M059J (cell line): ENCODE measurements at places on chromosomes 13 and 19. TPM values are rescaled to one million over a fixed set of nuclear protein-coding genes. Genes with fewer than 3 reads are reported as not detected.

DNA sequence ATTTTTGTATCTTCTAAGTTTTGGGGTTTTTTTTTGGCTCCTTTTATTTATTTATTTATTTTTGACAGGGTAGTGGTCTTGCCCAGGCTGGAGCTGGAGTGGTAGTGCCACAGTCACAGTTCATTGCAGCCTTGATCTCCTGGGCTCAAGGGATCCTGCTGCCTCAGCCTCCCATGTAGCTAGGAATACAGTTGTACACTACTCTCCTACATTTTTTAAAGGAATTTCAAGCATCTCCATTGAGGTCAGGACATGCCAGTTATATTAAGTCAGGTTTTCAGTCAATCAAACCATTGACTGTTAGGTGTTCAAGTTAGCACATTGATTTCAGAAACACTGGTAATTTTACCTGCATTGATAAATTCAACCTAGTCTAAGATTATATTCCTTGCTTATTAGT lies 480.5 kb upstream of the SPRY2 start:
- no peak for DNase-seq

DNA sequence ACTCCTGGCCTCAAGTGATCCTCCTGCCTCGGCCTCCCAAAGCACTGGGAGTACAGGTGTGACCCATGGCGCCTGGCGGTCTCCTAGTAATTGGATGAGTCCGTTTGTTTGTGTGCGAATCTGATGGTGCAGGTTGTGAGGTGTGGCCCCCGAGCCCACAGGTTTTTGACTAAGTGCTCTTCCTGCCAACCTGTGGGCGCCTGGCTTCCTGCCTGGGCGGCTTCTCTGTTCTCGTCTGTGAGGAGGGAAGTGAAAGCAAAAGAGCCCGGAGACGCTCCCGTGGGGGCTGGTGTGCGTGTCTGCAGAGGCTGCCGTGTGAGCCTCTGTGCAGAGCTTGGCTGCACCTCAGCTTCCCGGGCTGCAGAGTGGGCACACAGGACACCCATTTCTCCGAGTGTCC lies 10.0 kb downstream of the ARHGAP45 start:
- DNase-seq, result peak; percentile 66

DNA sequence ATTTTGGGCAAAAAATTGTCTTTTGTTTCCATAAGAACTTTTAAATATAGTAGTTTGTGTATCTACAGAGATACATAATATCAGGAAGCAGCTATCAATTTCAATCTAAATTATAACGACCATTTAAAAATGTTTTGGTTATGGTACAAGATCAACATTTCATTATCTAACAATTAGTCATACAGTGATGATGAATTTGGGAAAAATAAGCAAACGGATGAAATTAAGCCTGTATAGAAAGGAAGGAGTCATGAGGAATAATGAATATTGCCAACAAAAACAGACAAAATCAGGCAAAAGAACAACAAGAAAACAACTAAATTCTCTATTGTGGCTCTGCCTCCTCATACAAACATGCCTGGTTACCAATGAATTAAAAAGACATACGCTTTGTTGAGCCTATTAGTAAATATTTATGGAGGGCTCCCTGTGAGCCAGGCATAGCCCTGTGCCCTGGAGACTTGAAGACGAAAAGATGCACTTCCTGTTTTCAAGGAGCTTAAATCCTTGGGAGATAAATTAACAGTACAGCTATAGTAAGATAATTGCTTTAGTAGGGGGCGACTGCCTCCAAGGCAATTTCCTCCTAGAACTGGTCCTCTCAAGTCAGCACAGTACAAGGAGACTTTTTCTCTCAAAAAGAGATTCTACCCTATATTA lies 73.0 kb downstream of the NALCN start:
- peak; percentile 11 for DNase-seq

DNA sequence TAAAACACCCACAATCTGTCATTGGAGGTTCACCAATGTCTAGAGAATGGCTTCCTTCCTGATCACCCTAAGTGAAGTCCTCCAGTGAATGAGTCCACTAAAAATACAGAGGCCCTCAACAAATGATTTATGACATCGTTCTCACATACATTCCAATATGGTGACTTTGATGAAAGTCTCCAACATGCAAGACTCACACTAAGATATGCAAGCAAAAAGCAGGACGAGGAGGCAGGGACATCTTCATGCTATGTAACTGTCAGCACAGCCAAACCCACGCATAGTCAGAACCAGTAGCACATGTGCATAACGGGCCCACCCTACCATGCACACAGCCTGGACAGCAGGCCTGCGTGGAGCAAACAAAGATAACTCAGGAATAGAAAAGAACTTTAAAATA lies 16.6 kb upstream of the LSM14A start:
- DNase-seq, result peak; percentile 42

DNA sequence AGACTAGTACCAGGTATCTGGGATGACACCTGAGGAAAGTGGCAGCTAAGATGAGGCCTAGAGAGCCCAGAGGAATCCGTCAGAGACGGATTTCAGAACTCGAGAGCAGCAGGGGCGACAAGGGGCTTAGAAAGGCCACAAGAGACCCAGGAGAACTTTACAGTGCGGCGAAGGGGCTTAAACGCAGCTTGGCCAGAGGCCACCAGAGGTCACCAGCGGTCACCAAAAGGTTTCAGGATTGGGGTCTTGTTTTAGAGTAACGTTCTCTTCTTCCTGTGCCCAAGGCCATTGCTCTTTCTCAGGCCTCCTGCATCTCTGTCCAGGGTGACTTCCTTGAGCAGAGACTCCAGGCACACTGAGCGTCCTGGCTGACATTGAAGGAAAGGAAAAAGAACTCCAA lies 2.2 kb downstream of the ZSCAN22 start:
- no peak for DNase-seq

- DNase-seq, result no peak
Observed at GRCh38 chr19:33408116-33408515, 34.6 kb downstream of the CEBPG start.

- DNase-seq, result peak; percentile 69
Observed at GRCh38 chr19:12779162-12779993, 4.0 kb upstream of the HOOK2 start.

DNA sequence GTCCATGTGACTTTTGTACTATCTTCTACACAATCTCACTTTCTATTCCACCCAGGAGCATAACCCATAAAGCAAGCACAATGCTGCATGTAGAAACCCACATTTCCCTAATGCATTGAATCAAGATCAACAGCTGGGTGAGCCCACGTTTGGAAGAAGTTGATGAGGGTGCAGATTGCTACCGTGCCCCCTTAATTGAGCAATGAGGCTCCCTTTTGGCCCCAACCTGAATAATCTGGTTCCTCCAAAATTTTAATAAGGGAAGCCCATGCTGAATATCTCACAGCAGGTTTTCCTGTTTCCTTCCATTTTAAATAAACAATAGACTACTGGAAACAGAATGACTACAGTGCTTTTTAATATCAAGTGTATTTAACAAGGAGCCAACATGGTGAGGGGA lies 403.6 kb upstream of the SGCG start:
- DNase-seq, result no peak

DNA sequence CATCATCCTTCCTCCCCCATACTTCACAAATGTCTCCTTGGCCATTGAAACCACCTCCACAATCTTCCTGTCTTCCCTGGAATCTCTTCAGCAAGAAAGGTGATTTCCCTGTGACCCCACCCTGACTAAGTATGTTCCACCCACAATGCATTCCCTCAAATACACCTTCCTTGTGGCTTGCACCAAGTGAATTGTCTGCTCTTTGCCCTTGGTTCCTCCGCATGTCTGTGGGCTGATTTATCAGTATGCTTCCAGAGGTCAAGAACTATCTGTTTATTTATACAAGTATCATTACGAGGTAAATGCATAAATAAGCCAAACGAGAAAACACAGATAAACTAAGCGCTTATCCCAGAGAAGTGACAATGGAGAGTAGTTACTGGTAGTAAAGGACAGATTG lies 45.4 kb upstream of the POMP start:
- peak; percentile 23 for DNase-seq

DNA sequence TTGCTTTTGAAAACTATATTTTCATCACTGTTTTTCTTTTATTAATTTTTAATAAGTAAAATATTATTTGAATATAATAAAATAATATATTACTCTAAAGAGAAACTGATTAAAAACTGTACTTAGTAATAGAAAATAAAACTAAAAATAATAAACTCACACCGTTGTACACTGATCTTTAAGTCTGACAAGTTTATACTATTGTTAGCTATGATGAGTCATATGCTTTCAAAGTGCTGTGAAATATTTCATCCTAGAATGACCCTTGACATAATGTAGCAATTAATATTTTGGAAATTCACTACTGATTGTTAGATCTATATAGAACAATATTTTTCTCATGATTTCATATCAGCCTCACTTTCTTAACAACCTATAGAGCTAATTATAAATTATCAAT lies 1040.6 kb upstream of the SPRY2 start:
- no peak for DNase-seq

DNA sequence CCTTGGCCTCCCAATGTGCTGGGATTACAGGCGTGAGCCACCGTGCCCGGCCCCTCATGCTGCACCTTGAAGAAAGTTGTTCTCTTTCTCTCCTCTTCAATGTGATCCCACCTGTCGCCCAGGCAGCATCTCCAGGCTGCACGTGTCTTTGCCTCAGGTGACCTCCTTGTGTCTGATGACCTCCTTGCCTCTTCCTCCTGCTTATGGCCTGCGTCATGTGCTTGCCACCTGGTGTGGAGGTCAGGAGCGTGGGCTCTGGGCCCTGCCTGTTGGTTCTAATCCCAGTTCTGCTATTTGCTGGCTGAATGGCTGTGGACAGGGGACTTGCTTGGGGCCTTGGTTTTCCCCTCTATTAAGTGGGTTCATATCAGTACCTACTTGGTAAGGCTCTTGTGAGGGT lies 6.3 kb downstream of the BICRA start:
- no peak for DNase-seq

DNA sequence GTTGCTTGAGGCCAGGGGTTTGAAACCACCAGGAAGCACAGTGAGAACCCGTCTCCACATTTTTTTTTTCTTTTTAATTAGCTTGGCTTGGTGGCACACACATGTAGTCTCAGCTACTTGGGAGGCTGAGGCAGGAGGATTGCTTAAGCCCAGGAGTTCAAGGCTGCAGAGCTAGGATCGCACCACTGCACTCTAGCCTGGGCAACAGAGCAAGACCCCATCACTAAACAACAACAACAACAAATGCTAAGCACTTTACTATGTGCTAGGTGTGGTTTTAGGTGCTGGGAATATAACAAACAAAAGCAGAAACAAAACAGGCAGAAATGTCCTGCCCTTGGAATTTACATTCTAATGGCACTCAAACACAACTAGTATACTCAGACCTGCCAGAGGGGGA lies 51.3 kb downstream of the RYR1 start:
- DNase-seq, result no peak

DNA sequence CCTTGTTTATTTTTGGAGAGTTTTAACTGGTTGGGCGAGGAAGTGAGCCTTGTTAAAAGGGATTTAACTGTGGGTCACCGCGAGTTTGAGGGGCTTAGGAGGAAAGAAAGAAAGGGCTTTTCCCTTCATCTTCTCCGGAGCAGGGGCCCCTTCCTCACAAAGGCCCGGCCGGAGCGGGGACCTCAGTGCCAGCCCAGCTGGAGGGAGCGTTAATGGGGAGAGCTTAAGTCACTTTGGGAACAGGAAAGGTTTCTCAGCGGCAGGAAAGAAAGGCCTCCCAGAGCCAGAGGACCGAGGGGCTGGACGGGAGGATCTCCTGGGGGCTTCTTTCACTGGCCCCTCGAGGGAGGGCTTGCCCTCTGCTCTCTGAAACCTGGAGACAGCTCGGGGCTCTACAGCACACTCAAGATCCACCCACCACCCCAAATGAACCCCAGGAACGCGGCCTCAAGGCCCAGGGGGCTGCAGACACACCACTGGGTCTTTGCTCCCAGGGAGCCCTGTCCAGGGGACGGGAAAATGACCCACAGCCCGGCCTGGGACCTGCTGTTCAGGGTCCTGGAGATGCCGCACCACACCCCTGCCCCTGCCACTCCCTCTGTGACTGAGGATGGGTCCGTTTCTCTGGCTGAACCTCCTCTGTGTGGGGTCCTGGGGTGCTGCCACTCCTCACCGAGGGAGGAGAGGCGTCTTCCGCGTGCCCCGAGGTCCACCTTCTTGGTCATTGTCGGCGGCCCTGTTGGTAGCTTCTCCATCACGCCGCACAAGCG lies 128.3 kb downstream of the URI1 start:
- DNase-seq, result no peak

DNA sequence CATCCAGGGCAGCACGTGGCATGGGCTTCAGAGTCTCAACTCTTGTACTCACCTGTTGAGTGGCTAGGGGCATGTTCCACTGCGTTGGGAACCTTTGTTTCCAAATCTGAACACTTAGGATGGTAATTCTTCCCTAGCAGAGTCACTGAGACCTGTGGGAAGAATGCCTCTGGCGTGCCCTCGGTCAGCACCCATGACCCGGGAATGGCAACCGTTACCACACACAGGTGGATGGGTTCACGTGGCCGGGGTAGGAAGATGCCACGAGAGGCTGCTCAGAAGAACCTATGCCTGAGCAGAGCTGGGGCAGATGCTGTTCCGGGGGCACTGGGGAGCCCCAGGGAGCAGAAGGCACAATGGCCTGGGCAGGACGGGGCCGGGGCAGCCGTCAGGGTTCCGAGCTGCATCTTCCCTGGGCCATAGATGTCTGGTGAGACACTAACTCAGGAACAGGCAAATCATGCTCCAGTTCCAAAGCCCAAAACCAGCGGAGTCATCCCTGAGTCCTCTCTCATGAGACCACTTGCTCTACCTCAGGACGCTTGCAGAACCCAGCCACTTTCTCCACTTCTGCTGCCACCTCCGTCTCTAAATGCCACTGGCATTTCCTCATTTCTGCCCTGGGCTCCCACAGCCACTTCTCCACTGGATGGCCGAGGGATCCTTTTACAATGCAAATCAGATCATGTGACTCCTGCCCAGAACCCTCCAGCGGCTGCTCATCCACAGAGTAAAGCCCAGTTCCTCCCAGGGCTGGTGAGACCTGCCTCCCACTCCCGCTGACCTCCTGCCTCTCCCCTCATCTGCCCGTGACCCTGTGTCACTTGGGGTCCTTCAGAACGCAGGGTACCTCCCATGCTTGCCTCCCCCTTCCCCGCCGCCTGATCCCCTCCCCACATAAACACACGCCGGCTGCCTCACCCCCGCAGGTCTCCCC lies 36.7 kb downstream of the FAM124A start:
- DNase-seq, result no peak

DNA sequence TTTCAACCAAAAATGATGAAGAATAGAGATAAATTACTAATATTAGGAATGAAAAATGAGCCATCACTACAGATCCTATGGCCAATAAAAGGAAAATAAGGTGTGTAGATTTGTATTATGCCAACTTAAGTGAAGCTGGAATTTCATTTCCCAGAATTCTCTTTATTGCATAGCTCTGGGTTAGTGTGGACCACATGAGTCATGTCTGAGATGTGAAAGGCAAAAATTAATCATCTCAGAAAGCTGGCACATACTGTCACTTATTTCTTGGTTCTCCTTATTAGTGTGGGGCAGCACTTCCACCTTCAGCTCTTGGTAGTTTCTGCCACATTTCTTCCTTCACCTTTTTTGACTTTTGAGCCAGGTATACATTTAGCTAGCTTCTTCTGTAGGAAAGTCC lies 82.6 kb downstream of the KATNAL1 start:
- DNase-seq, result peak; percentile 72

GRCh38 chr19:44689290-44690130 lies 9.4 kb upstream of the CEACAM16 start:
- DNase-seq, result peak; percentile 71

Gene ELANE
- not detected in 2 replicates for total RNA-seq

Gene PRODH2
- not detected in 2 replicates for total RNA-seq

Gene SNRPA
- total RNA-seq, result 76.3 and 93.3 TPM in 2 replicates

Gene FPR1
- total RNA-seq, result 3.6 and 3.8 TPM in 2 replicates

Gene PRSS57
- not detected in 2 replicates for total RNA-seq

Gene PGLYRP2
- 0.17 TPM in 1 of 2 replicates, not detected in the other for total RNA-seq

Gene ADAMTSL5
- 0.84 and 3.7 TPM in 2 replicates for total RNA-seq

Gene IQCN
- total RNA-seq, result 0.10 TPM in 1 of 2 replicates, not detected in the other

Gene YJEFN3
- total RNA-seq, result 0.12 TPM in 1 of 2 replicates, not detected in the other

Gene SIGLEC8
- not detected in 2 replicates for total RNA-seq

Gene NLRP11
- 2.4 and 4.4 TPM in 2 replicates for total RNA-seq

Gene ZNF20
- 1.6 and 12.0 TPM in 2 replicates for total RNA-seq
